ENCODE measurements at places on chromosomes 1 and 21.

DNA sequence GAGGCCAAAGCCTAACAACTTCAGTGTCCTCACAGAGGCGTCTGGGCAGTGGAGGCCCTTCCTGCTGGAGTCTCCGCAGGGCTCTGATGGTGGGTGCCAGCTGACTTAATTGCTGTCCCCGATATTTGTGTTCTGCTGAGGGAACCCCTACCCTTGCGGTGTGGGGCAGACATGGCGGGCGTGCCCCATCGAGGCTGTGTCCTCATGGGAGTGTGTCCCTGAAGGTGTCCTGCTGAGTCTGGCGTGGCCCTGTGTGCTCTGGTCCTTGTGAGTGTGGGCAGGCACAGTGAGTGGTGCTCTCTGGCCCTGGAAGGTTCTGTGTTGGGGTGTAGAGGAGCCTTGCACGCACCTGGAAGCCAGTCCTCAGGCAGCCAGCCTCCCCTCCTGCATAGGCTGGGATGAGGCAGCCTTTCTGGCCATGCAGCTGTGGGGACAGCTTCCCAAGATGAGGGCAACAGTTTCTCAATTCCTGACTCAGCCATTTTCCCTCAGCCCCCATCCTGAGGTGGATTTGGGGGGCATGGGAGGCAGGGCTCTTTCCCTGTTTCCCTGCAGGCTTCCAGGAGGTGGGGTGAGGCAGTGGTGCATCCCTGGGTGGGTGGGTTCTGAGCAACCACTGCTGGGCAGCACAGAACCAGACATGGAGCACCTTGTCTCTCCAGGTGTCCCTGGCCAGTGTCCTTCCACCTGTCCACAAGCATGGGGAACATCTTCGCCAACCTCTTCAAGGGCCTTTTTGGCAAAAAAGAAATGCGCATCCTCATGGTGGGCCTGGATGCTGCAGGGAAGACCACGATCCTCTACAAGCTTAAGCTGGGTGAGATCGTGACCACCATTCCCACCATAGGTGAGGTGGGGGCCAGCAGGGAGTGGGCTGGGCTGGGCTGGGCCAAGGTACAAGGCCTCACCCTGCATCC lies 6.5 kb downstream of the C1orf35 start:
- no peak for DNase-seq

DNA sequence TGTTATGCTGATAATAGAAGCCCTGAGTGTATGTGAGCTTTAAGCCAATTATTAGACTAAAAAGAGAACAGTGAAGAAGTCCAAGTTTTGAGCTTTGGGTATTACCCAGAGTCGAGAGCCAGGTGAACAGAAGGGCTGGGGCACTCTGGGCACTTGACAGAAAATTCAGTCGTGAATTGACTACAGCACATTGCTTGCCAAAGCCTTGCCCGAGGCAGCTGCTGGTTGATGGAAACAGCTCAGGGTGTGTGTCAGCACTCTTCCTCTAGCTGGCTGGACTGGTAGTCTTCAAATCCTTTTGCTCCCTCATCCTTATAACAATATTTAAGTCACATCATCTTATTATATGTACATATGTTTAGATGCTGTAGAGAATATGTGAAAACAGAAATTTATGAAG lies 21.3 kb downstream of the PDE4B start:
- no peak for DNase-seq

- no peak for DNase-seq
These were observed 33.4 kb downstream of the CYP2J2 start for GRCh38 chr1:59892841-59893811.

- no peak for DNase-seq
These were observed 3.4 kb downstream of the CAPN9 start for GRCh38 chr1:230750576-230750975.

DNA sequence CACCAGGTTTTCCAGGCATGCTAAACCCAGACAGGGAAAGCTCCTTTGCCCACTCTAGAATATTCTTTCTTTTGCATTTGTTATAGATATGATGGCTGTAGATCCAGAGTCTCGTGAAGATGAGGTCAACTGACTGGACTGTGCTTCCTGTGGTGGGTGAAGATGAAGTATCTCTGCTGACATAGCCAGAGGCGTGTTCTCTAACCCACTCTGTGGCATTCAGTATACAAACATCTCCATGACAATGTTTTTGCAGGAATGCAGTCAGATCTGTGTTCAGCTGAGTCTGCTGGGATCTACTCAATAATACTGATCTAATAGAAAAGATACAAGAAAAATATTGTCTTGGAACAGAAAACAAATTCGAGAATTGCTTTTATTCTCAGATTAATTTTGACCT lies 11.3 kb downstream of the RWDD2B start:
- no peak for DNase-seq

DNA sequence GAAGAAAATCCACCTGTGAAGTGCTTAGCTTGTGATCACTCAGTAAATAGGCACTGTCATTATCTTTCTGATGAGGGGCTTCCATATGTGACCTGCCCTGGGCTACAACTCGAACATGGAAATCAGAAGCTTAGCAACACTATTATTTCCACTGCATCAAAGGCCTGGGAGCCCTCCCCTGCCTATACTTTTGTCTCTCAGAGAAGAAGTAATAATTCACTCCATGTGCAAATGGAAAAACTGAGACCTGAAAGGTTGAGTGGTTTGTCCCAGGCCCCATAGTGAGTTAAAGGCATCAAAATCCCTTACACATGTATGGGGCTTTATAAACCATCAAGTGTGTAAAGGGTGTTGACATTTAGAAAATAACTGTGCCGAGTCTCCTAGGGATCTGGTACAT lies 20.9 kb downstream of the SOX13 start:
- DNase-seq = no peak

DNA sequence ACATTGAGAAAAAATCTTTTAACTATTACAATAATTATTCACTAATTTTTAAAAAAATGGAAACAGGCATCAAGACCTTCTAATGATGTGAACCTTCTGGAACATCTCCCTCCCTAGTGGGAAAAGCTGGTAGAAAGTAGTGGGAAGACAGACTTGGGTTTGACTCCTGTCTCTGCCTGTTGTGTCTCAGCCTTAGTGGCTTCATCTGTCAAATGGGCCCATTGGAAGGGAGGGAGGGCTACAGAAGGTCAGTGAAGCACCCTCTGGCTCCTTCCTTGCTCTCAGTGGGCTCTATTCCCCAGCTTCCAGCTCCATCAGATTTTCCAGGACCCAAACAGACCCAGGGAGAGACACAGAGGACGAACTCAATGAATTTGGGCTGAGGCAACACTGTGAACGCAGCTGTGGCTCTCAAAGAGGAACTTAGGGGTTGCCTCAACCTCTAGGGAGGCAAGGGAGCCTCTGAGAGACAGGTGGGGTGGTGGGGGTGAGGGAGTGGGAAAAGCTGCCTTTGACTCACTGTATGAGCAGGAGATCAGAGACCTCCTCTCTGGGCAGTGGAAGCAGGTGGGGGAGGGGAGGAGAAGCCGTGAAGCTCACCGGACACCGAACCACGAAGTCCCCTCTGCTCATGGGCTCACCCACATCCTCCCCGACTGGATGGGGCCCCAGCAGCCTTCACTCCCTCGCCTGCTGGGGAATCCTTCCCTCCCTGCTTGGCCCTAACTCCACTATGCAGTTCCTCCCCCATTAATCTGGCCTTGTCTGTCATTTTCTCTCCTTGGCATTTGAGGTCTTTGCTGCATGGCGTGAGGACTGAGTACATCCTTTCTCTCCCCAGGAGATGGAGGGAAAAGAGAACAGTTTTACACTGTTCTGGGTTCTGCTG lies 4.5 kb downstream of the CNR2 start:
- DNase-seq = no peak

DNA sequence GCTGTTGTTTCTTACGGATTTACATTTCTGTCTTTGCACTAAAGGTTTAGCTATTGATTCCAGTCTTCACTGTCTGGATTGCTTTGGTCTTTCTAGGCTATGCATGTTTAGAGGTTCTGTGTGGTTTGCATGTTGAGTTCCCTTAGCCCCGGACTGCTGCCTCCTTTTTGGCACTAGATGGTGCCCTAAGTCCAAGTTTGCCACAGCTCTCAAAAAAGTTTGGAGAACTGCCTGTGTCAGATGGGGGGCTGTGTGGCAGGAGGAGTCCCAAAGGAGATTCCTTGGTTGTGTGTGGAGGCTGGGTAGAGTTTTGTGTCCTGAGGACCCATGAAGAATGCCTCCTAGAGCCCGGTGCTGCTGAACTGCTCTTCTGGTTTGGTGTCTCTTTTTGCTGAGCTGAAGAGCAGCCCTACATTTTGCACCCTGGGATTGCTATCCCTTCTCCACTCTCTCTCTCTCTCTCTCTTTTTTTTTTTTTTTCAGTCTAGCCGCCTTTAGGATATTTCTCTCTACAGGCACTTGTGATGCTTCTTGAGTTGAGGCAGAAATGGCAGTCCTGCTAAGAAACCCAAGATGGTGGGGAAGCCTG lies 74.4 kb downstream of the PTGS2 start:
- no peak for DNase-seq

DNA sequence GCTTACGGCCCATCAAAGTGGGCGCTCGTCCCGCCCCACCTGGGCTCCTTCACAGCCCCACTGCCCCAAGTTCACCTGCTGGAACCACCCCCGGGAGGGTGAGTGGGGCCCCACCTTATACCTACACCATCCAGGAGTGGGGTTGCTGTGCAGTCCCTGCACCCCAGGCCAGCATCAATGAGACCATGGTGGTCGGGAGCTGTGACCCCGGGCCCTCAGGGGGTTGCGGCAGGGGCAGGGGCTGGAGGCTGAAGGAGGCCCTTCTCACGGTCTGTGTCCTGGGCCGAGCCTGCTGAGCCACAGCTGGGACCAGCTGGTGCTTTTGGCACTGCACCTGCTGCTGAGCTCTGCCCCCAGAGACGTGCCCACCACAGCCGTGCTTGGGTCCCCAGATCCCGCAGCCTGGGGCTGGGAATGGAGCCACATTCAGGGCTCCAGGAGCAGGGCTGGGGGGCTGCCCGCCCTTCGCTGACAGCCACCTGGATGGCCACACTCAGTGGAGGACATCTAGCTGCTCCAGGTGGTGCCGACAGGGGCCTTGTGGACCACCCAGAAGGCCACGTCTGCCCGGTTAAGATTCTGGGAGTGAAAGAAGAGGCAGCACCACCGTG lies 17.4 kb downstream of the ACTRT2 start:
- no peak for DNase-seq

DNA sequence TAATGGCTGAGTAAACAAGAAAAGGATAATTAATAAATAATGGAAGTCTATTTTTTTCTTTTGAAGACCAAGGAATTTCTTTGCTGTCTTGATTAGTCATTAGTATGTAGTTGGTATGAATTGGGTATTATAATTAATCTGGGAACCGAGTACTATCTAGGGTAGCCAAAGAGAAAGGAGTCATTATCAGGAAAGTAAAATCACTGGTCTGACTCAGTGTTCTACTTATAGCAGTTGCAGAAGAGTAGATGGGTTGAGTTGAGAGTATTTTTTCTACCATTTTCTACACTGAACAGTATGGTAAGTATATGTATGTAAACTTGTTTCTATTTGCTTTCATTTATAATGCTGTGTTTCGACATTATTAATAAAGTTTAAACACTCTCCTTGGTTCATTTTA lies 26.6 kb downstream of the CDC14A start:
- no peak for DNase-seq

DNA sequence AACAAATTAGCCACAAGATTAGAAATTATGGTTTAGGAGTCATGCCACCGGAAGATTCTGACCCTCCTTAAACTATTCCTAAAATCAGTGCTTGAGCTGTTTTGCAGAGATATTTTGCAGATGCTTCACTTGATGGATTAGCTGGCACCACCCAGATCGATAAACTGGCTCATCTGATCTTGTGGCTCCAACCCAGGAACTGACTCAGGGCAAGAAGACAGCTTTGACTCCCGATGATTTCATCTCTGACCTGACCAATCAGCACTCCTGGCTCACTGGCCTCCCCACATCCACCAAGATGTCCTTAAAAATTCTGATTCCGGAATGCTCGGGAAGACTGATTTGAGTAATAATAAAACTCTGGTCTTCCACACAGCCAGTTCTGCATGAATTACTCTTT lies 221.6 kb downstream of the RHOU start:
- DNase-seq = no peak

- DNase-seq = no peak
These were observed 74.6 kb downstream of the CAMK2N1 start for GRCh38 chr1:20411196-20411980.

- no peak for DNase-seq
These were observed 129.5 kb downstream of the TENT5C start for GRCh38 chr1:117735045-117735992.

DNA sequence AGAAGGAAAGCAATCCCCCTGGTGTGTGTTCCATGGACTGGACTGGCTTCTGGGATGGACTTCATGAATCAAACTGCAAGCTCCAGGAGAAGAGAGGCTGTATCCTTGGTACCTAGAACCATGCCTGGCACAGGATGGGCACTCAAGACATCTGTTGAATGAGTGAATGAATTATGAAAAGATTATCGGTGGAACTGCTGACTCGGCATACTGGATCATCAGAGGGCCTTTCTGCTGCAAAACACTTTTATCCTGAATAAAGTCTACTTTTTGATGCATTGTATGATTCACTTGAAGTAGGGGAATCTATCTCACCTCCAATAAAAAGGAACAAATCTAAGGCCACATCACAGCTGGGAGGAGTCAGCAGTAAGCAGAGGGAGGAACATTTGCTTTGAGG lies 42.9 kb downstream of the DDX20 start:
- no peak for DNase-seq

DNA sequence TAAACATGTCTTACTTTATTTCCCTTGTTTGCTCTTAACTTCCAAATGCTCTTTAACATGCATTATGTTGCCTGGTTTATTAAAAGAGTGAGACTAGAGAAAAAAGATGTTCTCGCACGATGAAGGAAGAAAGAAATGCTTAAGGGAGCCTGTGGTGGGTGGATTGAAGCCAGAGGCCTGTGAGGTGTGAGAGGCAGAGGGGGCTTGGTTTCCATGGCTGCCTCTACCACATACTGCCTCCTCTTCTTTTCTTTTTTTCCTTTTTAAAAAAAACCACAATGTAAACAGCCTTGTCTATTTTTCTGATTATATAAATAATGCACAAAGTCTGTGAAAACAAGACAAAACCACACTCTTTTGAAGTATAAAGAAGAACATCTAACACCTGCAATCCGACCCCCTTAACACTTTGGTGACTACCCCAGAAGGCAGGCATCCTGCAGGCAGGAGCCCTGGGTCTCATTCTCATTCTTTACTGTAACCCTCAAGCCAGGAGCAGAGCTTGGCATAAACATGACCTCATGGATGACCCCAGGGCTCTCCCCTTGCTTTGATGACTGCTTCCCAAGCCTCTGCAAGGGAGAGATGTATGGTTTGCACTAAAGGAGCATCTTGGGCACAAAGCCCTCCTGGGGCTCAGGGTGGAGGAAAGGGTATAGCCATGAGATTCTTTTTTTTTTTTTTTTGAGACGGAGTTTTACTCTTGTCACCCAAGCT lies 10.1 kb upstream of the PARP1 start:
- DNase-seq = no peak

GRCh38 chr1:10399444-10399941 lies 629 bp downstream of the PGD start:
- DNase-seq = peak; percentile 11

All from stimulated activated CD4-positive, alpha-beta T cell treated with anti-CD3 and anti-CD28 coated beads, Interleukin-4, amount 100 ng/mL, for 1 hour (primary cell).